ENCODE measurements at places on chromosomes 3 and 15. TPM values are rescaled to one million over a fixed set of nuclear protein-coding genes. Genes with fewer than 3 reads are reported as not detected.
A peak's percentile ranks its signal among the peaks of the same experiment; 100 is the strongest.

- no peak for DNase-seq
Measured at GRCh38 chr15:92332125-92332899, 61.4 kb upstream of the ST8SIA2 start.

DNA sequence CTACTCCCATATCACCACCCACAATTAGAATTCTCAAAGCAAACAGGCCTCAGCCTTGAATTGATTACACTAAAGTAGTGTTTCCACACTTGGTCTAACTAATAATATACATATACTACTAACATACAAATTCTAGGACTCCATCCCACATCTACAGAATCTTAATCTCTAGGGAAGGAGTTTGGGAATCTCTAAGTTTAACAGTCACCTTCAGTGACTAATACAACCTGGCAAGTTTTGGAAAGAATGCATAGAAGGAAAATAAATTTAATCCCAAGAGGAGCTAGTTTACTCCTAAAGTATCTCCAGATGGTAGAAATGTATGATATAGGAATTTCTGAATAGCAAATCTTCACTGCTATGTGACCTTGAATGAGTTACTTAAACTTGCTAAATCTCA is 9.1 kb downstream of the CLPX start:
- no peak for DNase-seq

DNA sequence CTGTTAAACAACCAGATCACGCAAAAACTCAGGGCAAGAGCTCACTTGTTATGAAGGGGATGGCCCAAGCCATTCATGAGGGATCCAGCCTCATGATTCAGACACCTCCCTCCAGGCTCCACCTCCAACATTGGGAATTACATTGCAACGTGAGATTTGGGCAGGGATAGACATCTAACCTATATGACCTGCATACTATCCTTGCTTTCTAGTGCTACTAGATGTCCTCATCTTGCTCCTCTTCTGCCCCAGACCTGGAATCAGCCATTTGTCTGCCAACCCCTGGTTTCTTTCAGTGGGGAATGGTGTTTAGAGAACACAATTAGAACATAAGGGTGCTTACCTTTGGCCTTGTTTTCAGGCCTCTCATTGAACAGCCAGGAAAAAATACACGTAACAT is 63.2 kb downstream of the RPN1 start:
- no peak for DNase-seq

GRCh38 chr3:71891483-71891882 is 106.5 kb upstream of the PROK2 start:
- no peak for DNase-seq

GRCh38 chr3:151772825-151773480 is 39.2 kb downstream of the AADACL2 start:
- no peak for DNase-seq

DNA sequence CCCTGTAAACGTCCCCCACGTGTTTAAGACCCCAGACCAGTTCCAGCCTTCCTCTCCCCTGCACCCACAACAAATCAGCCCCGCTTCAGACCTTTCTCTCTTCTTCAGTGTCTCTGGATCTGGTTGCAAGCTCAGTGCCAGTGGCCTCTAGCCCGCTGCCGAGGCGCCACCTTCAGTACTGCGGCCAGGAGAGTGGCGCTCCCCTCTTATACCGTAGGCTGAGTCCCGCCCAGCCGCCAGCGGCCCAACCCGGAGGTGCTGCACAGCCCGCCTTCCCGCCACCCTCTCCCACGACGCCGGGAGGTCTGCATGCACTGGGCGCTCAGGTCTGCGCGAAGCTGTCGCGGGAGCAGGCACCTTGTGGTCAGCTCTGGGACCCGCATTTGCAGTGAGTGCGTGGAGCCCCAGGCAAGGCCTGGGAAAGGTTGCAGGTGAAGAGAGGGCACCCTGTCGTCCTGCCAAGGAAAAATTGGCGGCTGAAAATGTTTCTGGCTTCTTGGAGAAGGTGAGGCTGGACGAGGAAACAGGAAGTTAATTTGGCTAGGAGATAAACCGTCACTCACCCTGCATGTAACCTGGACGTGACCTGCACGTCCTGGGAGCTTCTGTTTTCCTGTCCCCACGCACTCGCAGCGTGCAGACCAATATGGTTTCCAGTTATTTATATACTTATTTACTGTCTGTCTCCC is at the start of gene C2CD4B:
Gene C2CD4B (minus strand): TSS at position 182 of the 689 bp plus-strand sequence. CDS start 301 bp downstream, outside the sequence.
- no peak for DNase-seq

- no peak for DNase-seq
Measured at GRCh38 chr3:151276687-151277042, 1.7 kb downstream of the P2RY14 start.

- DNase-seq: no peak
Measured at GRCh38 chr3:183318877-183319276, 65.8 kb downstream of the B3GNT5 start.

DNA sequence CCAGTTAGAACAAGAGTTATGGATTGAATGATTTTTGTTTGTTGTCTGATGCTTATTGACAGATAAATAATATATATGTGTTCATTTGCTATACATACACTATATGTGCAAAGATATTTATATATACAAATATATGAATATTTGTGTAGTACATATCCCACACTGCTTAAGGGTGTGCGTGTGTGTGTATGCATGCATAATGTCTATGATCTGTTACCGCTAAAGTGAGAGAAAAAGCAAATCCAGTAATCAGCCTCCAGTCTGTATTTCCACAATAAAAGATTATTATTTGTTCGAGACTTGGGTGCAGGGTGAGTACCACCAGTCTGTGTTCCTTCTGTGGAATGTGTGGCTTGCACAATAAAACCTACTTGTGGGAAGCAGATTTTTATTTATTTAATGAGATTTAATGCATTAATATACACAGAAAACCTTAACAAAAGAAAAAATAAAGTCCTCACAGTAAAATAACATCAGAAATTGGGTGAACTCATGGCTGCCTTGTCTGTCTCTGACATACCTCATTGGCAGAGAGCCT is 366.0 kb upstream of the TBL1XR1 start:
- peak; percentile 24 for DNase-seq

GRCh38 chr15:39682366-39682765 is 100.3 kb downstream of the FSIP1 start:
- DNase-seq: no peak

DNA sequence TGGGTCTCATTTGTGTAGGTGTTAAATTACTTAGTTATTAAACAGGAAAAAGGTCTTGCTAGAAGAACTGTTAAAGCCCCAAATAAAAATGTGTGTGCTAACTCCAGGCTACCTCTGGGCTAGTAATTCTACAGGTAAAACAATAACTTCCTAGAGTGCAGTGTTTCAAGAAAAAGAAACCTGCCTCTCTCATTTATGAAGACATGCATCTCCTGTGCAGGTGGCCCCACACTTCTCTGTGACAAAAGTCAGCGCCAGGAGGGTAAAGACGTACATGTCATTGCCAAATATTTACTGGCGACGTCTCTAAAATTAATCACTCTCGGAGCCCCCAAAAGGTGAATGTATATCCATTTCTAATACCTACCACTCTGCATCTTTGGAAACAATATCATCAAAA is 131.7 kb downstream of the FOXP1 start:
- no peak for DNase-seq

DNA sequence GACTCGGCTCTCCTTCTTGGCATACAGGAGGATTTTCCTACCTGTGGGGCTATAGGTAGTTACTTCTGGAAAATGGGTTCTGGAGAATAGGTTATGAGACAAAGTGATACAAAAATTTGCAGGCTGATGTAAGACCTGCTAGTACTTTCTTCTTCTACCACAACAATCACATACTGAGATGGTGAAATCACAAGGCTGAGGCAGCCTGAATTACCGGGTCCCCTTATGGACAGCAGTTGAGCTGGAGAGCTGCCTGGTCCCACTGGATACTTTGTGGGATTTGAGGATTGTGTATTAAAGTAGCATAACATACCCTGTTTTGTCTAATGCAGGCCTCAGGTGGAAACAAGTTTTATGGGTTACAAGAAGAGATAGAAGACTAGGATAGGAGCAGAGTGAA is 86.5 kb upstream of the FAM98B start:
- peak; percentile 68 for DNase-seq

- peak; percentile 31 for DNase-seq
Measured at GRCh38 chr3:177602601-177603147, 405.4 kb upstream of the TBL1XR1 start.

DNA sequence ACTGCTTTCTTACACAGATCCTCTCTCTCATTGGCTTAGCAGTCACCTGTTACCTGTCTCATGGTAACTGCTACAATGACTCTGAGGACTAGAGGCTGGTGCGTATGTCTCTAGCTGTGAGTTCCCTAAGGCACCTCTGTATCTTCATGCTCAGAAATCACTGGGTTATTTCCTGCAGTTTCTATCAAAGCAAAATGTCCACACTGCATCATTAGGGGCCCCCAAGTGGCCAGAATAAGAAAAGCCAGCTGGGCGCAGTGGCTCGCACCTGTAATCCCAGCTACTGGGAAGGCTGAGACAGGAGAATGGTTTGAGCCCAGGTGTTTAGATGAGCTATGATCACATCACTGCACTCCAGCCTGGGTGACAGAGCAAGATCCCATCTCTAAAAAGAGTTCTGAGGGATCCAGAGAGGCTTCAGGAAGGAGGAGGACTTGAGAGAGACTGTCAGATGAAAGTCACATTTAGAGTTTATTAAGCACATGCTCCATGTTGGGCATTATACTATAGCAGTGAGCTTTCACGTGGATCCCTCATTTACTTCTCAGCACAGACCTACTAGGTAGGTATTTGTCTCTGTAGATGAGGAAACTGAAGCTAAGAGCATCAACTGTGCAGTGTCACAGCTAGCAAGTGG is 2.3 kb upstream of the VPS18 start:
- peak; percentile 49 for DNase-seq

- no peak for DNase-seq
Measured at GRCh38 chr15:25240461-25241021, 198.3 kb downstream of the UBE3A start.

GRCh38 chr3:73403444-73403843 is 221.3 kb downstream of the PDZRN3 start:
- no peak for DNase-seq

DNA sequence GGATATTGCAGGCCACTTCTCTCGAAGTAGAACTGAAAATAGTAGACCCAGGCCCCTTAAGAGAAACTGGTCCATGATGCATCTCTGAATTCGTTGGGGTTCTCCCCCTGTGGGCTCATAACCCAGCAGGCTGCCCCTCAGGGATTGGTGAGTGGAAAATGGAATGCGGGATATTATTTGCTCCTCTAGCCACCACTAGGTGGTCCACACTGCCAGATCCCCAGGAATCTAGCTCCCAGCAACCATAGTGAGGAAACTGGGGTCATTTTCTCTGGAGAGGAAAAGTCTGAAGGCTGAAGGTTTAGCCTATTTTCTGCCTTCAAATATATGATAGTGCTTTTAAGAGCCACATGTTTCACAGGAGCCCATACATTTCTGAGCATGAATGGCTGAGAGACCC is 6.7 kb downstream of the CX3CR1 start:
- no peak for DNase-seq

DNA sequence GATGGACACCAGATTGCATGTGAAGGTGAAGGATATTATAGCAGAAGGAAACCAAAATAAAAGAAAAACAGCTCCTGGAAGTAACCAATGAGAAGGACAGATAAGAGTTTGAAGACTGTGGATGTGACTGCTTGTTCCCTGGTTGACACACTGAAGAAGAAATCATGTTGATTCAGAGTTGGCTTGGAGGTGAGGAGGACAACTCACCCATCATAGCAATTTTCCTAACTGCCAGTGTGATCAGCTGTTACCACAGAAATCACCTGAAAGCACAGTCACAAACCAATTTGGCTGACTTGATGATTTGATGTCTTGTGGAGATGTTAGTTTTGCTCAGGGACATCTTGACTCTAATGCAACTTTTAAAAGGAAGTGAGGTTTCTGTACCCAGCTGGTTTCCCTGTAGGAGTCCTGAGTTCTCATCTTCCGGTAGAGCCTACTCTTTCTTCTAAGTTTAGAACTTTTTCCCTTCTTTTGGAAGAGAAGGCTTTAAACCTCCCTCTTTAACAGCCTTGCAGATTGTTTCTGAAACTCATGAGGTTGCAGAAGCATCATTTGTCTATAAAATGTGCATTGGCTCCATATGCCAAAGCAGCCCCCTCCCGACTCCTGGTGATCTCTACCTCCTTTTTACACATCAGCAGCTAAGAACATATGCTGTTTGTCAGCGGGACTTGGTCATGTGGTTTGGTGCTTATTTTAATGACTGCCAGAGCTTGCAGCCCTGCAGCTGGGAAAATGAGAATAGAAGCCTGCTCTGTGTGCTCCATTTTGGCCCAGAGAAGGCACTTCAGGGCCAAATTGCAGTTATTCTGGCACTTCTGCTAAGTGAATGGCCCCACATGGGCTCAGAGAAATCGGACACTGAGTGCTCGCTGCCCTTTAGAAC is 10.3 kb downstream of the ATG7 start:
- DNase-seq: peak; percentile 59

GRCh38 chr3:156631323-156631722 is 43.1 kb upstream of the TIPARP start:
- DNase-seq: no peak

DNA sequence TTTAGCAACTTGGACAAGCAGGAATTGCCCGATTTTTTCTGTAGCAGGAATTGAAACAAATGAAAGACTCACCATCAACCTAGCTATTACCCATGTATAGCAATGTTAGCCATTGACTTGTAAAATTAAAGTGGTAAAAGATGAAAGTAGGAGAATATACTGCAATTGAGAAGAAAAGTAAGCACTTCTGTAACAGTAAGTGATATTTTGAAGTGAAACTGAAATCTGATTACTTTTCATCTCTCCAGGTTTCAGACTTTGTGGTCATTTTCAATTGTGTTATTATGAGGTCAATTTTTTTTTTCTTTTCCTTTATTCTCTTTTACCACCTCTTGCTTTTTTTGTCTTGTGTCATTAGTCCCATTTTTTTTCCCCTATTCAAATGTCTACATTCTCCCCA is 1078.2 kb downstream of the ZPLD1 start:
- no peak for DNase-seq

DNA sequence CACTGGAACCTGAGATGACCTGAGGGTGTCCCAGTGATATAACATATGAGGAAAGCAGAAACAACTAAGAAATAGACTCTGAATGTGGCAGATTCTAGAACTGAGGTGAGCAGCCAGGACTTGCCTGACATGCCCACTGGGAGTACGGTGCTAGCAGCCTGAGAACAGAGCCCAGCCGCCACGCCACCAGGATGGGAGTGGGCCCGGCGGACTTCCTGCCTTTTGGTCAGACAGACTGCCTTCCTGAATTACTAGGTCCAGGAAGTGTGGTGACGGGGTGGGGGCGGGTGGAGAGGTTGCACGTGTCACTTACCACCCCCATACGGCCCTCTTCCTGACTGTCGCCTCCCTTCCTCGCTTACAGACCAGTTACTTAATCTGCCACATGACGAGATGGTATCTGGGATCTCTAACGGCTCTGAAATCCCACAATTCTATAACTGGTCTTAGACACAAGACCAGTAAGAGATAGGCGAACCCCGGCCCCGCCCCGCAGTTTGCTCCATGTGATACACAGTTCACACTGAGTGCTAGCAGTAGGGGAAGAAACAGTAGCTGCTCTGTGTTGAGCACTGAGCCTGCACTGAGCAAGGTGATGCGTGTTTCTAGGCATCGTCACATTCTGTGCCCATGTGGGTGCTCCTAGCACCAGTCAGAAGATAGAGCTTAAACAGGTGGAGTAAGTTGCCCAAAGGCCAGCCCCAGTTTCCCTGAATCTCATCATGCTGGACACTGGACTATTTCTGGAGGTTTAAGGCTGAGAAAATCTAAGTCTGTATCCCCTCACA is 95.7 kb downstream of the CPN2 start:
- no peak for DNase-seq

- no peak for DNase-seq
Measured at GRCh38 chr3:45012577-45012976, 13.5 kb upstream of the CLEC3B start.

The PLCL2 gene
- 3.8 TPM for total RNA-seq

The WDR72 gene
- total RNA-seq: not detected

The GUCA1C gene
- total RNA-seq: not detected

The CIB2 gene
- total RNA-seq: 2.5 TPM

The CGNL1 gene
- total RNA-seq: under 0.01 TPM

The KIAA1143 gene
- total RNA-seq: 16.8 TPM

The C3orf85 gene
- not detected for total RNA-seq

The MYO1E gene
- total RNA-seq: 37.3 TPM
